Forelimb muscle (tissue), 1 donor: ENCODE measurements at places on chromosomes 16 and 17.

DNA sequence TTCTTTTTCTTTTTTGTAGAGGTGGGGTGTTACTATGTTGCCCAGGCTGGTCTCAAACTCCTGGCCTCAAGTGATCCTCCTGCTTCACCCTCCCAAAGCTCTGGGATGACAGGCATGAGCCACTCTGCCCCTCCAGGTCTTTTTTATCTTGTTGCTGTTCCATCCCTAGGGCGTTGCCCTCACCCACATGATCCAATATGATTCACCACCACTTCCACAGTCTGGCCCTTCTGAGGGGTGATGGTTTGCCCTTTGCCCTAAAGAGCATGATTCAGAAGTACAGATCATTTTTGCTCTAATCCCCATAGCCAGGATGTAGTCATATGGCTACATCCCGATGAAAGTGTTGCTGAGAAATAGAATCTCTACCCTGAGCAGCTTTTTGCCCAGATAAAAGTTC, 18.8 kb downstream of the STX4 start:
- DNase-seq = no peak

DNA sequence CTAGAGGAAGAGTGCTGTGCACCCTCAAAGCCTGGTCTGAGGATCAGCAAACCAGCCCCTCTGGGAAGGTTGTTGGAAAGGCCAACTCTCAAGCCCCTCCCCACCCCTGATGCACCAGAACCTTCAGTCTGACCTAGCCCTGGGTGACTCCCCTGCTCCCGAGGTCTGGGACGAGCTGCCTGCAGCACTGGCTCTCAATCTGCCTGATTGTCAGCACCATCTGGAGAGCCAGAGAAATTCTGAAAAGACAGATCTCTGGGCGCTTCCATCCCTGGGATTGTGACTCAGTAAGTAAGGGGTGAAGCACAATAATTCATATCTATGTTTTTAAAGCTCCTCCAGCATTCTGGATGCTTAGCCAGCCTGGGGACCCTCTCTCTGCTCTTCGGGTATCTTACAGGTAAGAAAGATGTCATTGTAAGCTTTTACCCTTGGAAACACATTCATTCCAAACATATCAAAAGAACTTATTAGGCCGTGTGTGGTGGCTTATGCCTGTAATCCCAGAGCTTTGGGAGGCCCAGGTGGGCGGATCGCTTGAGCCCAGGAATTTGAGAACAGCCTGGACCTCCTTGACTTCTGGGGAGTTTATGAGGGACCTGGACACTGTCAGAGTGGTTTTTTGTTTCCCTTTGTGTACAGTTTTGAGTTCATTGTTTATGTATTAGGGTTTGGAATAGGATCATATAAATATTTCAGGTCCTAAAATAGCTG, 147.5 kb downstream of the KCNJ12 start:
- no peak for DNase-seq

GRCh38 chr16:85819771-85820170, 20.3 kb downstream of the COX4I1 start:
- no peak for DNase-seq

GRCh38 chr17:61770043-61770442, 93.3 kb downstream of the BRIP1 start:
- DNase-seq = no peak

- no peak for DNase-seq
Measured at GRCh38 chr16:53925107-53925410, 221.1 kb downstream of the FTO start.

DNA sequence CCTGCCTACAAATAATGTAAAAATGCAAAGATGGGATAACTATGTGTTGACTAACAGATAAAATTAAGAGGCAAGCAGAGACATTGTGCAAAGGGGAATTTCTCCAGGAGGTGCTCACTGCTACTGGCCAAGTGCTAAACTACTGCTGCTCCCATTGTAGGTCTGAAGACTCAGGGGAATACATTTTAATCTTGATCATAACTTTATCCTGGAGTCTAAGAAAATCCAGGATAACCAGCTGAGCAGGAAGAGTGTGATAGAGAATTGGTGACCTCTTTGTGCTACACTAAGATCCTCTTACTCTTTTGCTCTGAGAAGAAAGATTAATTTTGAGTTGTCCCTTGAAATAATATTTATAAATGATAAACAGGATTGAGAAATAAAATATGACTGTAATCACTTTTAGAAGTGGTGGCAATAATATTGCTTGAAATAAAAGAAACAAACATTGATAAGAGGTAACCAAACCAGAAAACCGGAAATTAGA, 5.9 kb downstream of the RNF43 start:
- no peak for DNase-seq

- DNase-seq = no peak
Measured at GRCh38 chr17:4161192-4161966, 18.4 kb downstream of the CYB5D2 start.

- DNase-seq = no peak
Measured at GRCh38 chr17:27560668-27561067, 70.3 kb upstream of the LGALS9 start.

DNA sequence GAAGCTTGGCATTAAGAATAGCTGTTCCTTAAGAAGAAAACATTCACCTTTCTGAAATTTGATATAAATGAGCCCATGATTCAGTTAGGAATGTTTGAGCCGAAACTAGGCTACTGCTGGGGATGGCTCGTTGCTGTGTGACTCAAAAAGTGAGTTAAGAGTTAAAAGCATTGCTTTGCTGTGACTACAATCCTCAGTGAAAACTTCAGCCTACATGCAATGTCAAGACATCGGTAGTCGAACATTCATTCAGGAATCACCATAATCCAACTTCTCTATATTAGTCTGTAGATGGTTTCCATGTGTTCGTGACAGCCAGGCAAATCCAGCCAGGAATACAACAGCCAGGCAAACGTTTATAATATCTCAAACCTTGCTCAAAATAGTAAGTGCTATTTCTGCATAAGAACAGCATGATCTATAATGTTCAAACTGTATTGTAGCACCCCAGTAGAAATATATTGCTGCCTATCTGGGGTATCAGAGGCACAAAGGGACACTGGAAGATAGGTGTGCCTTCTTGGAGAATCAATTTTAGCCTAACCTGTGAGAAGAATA, 1225.1 kb downstream of the CDH8 start:
- DNase-seq = no peak

DNA sequence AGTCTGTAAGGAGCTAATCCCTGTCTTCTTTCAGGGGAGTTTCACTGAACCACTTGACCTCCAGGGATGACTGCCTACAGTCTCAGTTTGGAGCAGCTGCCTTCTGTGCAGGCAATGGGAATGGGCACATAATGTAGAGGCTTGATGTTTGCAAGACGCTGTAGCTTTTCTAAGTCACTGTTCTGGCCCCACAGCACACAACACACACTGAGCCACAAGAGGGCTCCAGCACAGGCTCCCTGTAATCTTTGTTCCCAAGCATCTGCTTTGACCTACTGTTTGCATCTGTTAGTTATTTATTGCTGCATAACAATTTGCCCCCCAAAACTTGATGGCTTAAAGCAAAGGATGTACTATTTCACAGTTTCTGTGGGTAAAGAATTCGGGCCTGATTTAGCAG, 419.0 kb upstream of the ASIC2 start:
- no peak for DNase-seq
